Activated T-helper 9 cell treated with anti-CD3 and anti-CD28 coated beads, Interleukin-2, amount 50 U/mL, for 16 hours (primary cell): ENCODE measurements at places on chromosomes 4 and X.

GRCh38 chrX:3393178-3393577, 46.7 kb upstream of the MXRA5 start:
- DNase-seq, result no peak

- DNase-seq, result no peak
Measured at GRCh38 chrX:154828016-154828408, 6.5 kb downstream of the SMIM9 start.

DNA sequence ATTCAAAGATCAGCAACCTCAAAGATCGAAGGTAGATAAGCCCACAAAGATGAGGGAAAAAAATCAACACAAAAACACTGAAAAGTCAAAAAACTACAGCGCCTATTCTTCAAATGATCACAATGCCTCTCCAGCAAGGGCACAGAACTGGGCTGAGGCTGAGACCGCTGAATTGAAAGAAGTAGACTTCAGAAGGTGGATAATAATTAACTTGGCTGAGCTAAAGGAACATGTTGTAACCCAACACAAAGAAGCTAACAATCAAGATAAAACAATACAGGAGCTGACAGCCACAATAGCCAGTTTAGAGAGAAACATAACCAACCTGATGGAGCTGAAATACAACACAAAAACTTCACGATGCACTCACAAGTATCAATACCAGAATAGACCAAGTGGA, 231.1 kb downstream of the STPG2 start:
- DNase-seq, result no peak

- DNase-seq, result no peak
Measured at GRCh38 chr4:169139021-169139420, 129.0 kb upstream of the CBR4 start.

GRCh38 chr4:118739022-118739713, 54.0 kb downstream of the METTL14 start:
- no peak for DNase-seq

DNA sequence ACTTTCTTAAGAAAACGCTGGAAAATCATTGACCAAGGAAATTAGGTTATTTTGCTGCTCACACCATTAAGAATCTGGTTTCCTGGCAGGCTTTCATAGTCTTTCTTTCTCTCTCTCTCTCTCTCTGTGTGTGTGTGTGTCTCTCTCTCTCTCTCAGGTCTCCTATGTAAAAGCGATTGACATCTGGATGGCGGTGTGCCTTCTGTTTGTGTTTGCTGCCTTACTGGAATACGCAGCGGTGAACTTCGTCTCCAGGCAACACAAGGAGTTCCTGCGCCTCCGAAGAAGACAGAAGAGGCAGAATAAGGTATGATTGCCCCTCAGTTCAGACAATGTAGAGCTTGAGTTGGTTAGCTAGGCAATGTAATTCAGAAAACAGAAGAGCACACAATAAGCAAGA, 161.2 kb downstream of the GLRA2 start:
- no peak for DNase-seq
